ENCODE measurements at places on chromosomes 2 and 18. TPM values are rescaled to one million over a fixed set of nuclear protein-coding genes. Genes with fewer than 3 reads are reported as not detected.

DNA sequence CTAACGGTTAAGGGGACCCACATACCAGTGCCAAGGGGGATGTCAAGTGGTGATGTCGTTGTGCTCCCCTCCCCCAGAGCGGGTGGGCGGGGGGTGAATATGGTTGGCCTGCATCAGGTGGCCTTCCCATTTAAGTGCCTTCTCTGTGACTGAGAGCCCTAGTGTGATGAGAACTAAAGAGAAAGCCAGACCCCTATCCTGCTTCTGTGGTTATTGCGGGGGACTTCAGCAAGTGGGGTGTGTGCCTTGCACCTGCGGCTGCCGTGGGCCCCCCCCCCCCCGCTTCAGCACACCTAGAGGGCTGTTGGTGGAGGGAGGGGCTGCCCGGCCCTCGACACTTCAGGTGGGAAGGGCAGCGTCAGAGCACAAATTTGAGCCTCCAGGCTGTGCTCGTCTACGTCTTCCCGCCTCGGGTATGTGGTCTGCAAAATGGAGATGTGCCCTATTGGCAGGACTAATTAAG is 6.1 kb downstream of the CTDSP1 start:
- no peaks in the 10 kb centered on the region for H3K27me3 ChIP-seq
- H3K4me1 ChIP-seq = peaks cover 58% of the 10 kb centered on the region
- H3K36me3 ChIP-seq = peaks cover 44% of the 10 kb centered on the region
- H3K4me3 ChIP-seq = peak overlapping the region; percentile 24

DNA sequence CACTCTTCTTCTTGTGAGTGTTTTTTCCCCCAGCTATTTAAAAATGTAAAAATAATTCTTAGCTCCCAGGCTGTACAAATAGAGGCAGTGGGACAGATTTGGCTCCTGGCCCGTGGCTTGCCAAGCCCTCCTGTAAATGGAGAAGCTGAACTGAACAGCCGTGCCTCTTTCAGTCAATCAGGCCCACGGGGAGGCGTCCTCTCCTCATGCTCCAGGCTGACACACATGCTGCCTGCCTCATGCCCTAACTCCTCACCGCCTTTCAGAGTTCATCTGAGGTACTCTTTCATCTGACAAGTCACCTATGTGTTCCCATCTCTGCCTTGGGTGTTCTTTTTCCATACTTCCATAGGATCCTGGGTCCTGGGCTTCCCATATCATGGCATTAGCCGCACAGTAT is 58.9 kb downstream of the BMP10 start:
- no peaks in the 10 kb centered on the region for H3K27me3 ChIP-seq
- no peak for DNase-seq
- H3K36me3 ChIP-seq = peaks cover 75% of the 10 kb centered on the region
- H3K4me3 ChIP-seq = no peak overlapping the region
- peaks cover 45% of the 10 kb centered on the region for H3K4me1 ChIP-seq

DNA sequence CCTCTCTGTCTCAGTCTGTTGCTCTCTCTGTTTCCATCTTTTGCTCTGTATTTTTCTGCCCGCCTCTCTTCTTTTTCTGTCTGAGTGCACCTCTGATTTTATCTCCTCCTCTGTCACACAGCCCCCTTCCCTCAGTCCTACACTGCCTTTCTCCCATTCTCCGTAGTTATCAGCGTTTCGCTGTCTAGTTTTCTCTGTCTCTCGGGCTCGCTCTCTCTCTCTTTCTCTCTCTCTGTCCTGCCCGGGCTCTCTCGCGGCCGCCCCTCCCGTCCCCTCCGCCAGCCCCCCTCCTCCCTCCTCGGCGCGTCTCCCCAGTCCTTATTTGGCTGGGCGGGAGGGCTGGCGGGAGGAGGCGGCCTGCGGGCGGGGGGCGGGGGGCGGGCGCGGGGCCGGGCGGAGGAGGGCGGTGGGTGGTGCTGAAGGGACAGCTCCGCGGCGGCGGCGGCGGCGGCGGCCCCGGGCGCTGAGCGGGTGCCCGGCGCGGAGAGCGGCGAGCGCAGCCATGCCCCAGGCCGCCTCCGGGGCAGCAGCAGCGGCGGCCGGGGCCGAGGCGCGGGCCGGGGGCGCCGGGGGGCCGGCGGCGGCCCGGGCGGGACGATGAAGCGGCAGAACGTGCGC is at the start of gene KCNK3:
KCNK3 (plus strand) TSS at position 444 of the 618 bp plus-strand sequence; CDS start at position 598, 154 bp downstream.
- H3K4me3 ChIP-seq = peak within 1 kb of the TSS; percentile 48
- DNase-seq = peak; percentile 83
- peaks cover 4% of the 10 kb centered on the region for H3K4me1 ChIP-seq

GRCh38 chr2:43075811-43076585 is 150.4 kb downstream of the ZFP36L2 start:
- DNase-seq = no peak
- H3K27ac ChIP-seq = peak overlapping the region; percentile 78
- H3K36me3 ChIP-seq = no peaks in the 10 kb centered on the region
- H3K4me1 ChIP-seq = peaks cover 44% of the 10 kb centered on the region
- H3K4me3 ChIP-seq = no peak overlapping the region
- no peaks in the 10 kb centered on the region for H3K27me3 ChIP-seq

DNA sequence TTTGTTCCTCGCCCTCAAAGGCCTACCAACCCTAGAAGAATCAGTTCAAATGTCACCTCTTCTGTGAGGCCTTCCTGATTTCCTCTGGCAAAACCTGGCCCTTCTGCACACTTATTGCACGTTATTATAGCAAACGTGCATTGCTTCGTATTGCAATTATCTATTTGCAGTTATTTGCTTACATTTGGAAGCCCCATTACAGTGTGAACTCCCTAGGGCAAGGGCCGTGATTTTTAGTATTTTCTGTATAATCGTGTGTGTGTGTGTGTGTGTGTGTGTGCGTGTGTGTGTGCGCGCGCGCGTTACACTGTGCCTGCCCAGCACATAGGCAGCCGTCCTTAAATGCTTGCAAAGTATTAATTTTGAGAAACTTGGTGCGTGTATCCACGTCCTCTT is 460 bp upstream of the SEMA4F start:
- peak overlapping the region; percentile 84 for H3K4me3 ChIP-seq
- no peak overlapping the region for H3K27ac ChIP-seq
- H3K27me3 ChIP-seq = peaks cover under 1% of the 10 kb centered on the region
- peaks cover 13% of the 10 kb centered on the region for H3K4me1 ChIP-seq
- DNase-seq = no peak

GRCh38 chr2:223697892-223698645 is 95.9 kb upstream of the SCG2 start:
- H3K4me3 ChIP-seq = no peak overlapping the region
- H3K4me1 ChIP-seq = no peaks in the 10 kb centered on the region
- no peak for DNase-seq
- H3K27ac ChIP-seq = no peak overlapping the region
- no peaks in the 10 kb centered on the region for H3K36me3 ChIP-seq

DNA sequence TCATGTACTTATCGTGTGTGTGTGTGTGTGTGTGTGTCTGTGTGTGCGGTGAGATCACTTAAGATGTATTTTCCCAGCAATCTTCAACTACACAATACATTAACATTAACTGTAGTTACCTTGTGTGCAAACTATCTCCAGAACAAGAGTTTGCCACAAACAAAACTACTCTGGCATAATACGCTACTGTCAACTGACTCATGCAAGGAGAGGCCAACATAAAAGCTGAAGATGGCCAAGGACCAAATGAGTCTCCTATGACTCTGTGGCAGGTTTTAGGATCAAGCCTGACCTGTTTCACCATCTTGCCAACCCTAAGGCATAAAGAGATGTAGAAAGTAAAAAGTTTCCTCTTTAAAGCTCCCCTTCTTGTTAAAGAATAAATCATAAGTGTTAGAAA is 20.1 kb downstream of the CYB5A start:
- no peaks in the 10 kb centered on the region for H3K27me3 ChIP-seq
- no peak overlapping the region for H3K4me3 ChIP-seq
- no peaks in the 10 kb centered on the region for H3K36me3 ChIP-seq
- no peak overlapping the region for H3K27ac ChIP-seq

GRCh38 chr2:197327472-197328098 is 17.0 kb upstream of the ANKRD44 start:
- DNase-seq = no peak
- no peak overlapping the region for H3K27ac ChIP-seq
- no peaks in the 10 kb centered on the region for H3K36me3 ChIP-seq
- H3K4me1 ChIP-seq = no peaks in the 10 kb centered on the region

DNA sequence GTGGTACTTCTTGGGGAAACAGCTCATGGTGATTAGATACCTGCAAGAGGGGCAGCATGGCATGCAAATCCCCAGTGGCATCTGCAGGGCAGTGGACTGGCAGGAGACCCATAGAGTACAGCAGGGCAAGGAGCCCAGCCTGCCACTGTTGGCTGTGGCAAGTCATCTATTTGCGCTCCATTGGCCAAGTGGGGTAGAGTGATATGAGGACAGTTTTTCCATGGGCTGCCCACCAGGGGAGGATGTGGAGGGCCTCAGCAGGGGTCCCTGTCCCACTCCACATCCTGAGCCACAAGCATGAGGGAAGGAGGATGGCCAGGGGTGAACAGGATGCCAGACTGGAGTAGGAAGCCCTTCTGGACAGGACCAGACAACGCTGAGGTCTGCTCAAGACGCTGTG is 50.9 kb upstream of the OTOF start:
- no peaks in the 10 kb centered on the region for H3K36me3 ChIP-seq
- no peak for DNase-seq
- no peaks in the 10 kb centered on the region for H3K27me3 ChIP-seq
- peaks cover 2% of the 10 kb centered on the region for H3K4me1 ChIP-seq
- no peak overlapping the region for H3K27ac ChIP-seq

DNA sequence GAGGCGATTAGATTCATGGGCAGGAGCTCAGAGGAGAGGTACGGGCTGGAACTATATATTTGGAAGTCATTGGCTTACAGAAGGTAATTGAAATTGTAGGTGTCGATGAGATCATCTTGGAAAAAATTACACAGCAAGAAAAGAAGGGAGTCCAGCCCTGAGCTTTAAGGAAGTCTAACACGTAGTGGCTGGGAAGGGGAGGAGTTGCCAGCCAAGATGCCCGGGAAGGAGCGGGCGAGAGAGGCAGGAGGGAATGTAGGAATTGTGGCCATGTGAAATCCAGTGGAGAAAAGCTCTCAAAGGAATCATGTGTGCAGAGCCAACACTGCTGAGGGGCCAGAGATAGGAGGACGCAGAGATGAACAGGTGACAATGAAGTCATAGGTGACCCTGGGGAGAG is 25.6 kb upstream of the SCYGR1 start:
- no peak overlapping the region for H3K27ac ChIP-seq
- H3K4me3 ChIP-seq = no peak overlapping the region
- no peaks in the 10 kb centered on the region for H3K27me3 ChIP-seq
- no peaks in the 10 kb centered on the region for H3K36me3 ChIP-seq
- H3K4me1 ChIP-seq = no peaks in the 10 kb centered on the region

GRCh38 chr2:205989271-205990071 is 96.5 kb downstream of the INO80D start:
- H3K27ac ChIP-seq = no peak overlapping the region
- H3K36me3 ChIP-seq = peaks cover 24% of the 10 kb centered on the region
- no peak for DNase-seq
- no peak overlapping the region for H3K4me3 ChIP-seq
- no peaks in the 10 kb centered on the region for H3K4me1 ChIP-seq

DNA sequence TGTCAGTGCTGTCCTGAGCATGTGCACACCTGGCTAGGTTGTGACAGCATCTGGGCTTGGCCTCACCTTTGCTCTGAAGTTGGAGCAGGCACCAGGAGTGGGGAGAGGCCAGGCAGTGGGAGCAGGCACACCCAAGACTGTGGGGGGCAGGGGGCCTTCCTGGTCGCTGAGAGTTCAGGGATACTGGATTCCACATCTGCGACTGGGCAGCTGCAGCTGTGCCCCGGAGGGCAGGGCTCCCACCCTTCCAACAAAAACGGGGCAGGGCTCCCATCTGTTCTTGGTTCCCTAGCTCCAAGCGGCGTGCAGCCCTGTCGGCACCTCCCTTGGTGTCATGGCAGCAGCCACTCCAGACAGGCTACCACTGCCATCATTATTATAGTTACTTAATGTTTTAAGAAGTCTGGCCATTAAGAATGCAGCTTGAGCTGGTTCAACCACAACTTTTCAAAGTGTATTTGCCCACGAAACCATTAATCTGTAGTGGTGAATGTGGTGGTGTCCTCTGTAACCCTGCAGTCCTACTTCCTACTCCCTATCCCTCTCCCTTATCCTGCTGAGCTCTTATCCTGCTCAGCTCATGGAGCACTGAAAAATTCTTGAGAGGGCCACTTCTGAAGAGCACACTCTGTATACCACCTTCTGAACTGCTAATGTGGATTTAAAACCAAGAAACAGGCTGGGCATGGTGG is 48.0 kb upstream of the RAB1A start:
- H3K36me3 ChIP-seq = no peaks in the 10 kb centered on the region
- H3K27me3 ChIP-seq = no peaks in the 10 kb centered on the region
- no peak for DNase-seq
- no peaks in the 10 kb centered on the region for H3K4me1 ChIP-seq
- H3K4me3 ChIP-seq = no peak overlapping the region
- no peak overlapping the region for H3K27ac ChIP-seq

DNA sequence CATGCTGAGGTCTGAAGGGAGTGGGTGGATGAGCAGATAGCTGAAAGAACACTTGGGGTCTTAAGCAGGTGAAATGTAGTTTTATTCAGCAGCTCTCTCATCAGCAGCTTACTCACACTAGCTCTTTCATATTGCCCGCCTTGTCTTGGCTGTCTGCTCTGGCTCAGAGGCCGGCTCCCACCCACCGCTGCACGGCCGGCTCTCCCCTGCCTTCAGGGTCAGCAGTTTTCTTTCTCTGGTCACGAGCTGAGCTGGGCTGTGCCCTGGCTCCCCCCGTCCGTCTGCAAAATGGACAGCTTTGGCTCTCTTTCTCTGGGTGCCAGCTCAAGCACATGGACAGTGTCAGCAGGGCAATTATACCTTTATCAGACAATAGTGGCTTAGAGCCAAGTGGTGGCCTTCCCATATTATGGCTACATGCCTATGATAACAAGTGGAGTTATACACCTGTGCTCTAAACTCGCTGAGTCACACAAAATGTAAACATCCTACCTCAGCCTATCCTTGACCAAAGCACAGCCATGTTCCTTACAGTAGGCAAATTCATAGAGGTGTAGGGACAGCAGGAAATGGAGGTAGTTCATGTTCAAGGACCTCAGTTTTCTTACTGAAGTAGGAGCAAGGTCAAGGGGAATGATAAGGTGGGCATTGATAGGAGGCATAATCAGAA is 224.8 kb downstream of the SOCS6 start:
- no peak overlapping the region for H3K4me3 ChIP-seq
- H3K36me3 ChIP-seq = no peaks in the 10 kb centered on the region
- DNase-seq = no peak
- no peak overlapping the region for H3K27ac ChIP-seq
- no peaks in the 10 kb centered on the region for H3K4me1 ChIP-seq
- no peaks in the 10 kb centered on the region for H3K27me3 ChIP-seq

GRCh38 chr18:37575646-37576045 is 10.0 kb upstream of the CELF4 start:
- H3K36me3 ChIP-seq = no peaks in the 10 kb centered on the region
- peaks cover 33% of the 10 kb centered on the region for H3K27me3 ChIP-seq
- no peak overlapping the region for H3K27ac ChIP-seq
- DNase-seq = no peak

DNA sequence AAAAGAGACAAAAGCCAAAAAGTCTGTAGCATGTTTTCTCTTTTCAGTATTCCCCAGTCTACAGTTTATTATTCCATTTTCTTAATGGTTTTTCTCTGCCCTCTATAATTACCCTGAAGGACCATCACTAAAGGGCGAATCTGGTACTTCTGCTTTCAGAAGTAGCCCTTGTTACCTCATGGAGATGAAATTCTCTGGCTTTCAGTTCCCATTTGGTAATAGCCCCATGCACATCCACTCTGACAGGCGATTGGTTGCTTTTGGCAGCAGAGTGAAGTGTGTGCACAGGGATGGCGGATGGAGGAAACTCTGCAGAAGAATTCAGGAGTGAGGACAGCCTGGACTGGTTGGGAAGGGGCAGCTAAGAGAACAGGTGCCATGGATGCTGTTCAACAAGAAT is 66.3 kb upstream of the NABP1 start:
- no peak overlapping the region for H3K27ac ChIP-seq
- H3K4me1 ChIP-seq = no peaks in the 10 kb centered on the region
- no peaks in the 10 kb centered on the region for H3K36me3 ChIP-seq
- H3K4me3 ChIP-seq = no peak overlapping the region
- H3K27me3 ChIP-seq = no peaks in the 10 kb centered on the region
- DNase-seq = no peak

POTEJ gene
- not detected for total RNA-seq

CNGA3 gene
- not detected for total RNA-seq

CXCR2 gene
- 0.32 TPM for total RNA-seq

All from heart left ventricle (tissue), 16 donors.